A375 (cell line): ENCODE measurements at places on chromosomes 5 and 9. TPM values are rescaled to one million over a fixed set of nuclear protein-coding genes. Genes with fewer than 3 reads are reported as not detected.

Gene PIP5KL1
- total RNA-seq = 2.7 and 6.8 TPM in 2 replicates

Gene ZNF883
- 3.1 and 4.7 TPM in 2 replicates for total RNA-seq

Gene ARRDC1
- 38.8 and 45.0 TPM in 2 replicates for total RNA-seq

Gene TYRP1
- 0.11 TPM in 1 of 2 replicates, not detected in the other for total RNA-seq

Gene TAL2
- 0.24 TPM in 1 of 2 replicates, not detected in the other for total RNA-seq

Gene GGTA1
- total RNA-seq = not detected in 2 replicates

Gene NUTM2G
- total RNA-seq = not detected in 2 replicates

Gene LCN9
- total RNA-seq = not detected in 2 replicates

Gene KIAA0825
- total RNA-seq = 0.45 TPM in 2 replicates

Gene NR2F1
- 8.7 and 9.3 TPM in 2 replicates for total RNA-seq

Gene GPR150
- total RNA-seq = not detected in 2 replicates

Gene TBC1D9B
- 39.6 and 44.9 TPM in 2 replicates for total RNA-seq

Gene CATSPER3
- total RNA-seq = 0.49 TPM in 1 of 2 replicates, not detected in the other

Gene EDIL3
- total RNA-seq = 1.2 and 1.4 TPM in 2 replicates

Gene IRGM
- not detected in 2 replicates for total RNA-seq

Gene CAPSL
- total RNA-seq = not detected in 2 replicates

Gene CD72
- total RNA-seq = 1.3 TPM in 1 of 2 replicates, not detected in the other

Gene SLC25A2
- total RNA-seq = 0.19 TPM in 1 of 2 replicates, not detected in the other

Gene GLDC
- 10.4 and 15.6 TPM in 2 replicates for total RNA-seq

Gene JMY
- total RNA-seq = 15.3 and 15.7 TPM in 2 replicates

Gene C9orf50
- 0.34 and 0.56 TPM in 2 replicates for total RNA-seq

Gene SLC34A1
- total RNA-seq = 0.34 and 0.61 TPM in 2 replicates

Gene PRRT1B
- not detected in 2 replicates for total RNA-seq

Gene CDHR2
- not detected in 2 replicates for total RNA-seq

Gene BHMT
- not detected in 2 replicates for total RNA-seq

Gene PCDHB2
- 11.2 and 12.8 TPM in 2 replicates for total RNA-seq

Gene LRRTM2
- 0.03 and 0.68 TPM in 2 replicates for total RNA-seq

Gene OGN
- not detected in 2 replicates for total RNA-seq

Gene FBP2
- total RNA-seq = not detected in 2 replicates

Gene PAEP
- 0.27 and 0.41 TPM in 2 replicates for total RNA-seq

Gene SGCD
- 0.08 TPM in 1 of 2 replicates, not detected in the other for total RNA-seq

Gene SRP19
- total RNA-seq = 82.0 and 108 TPM in 2 replicates
